Immature natural killer cell (primary cell): ENCODE measurements at places on chromosomes 12 and 14.

DNA sequence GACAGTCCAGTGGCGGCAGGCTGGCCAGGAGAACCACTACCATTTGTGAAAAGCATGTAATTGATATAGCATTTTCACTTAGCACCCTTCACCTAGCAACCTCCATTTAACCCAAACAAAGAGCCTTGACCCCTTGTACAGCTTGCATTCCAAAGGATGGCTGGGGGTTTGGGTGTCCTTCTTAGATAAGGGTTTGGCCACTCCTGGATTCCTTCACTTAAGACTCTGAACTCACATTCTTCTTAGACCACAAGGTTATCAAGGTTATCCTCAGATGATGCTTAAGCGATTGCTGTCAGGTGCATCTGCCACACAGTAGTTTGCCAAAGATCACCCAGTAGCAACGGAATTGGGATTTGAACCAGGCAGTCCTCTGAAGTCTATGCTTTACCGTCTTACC is 102.8 kb downstream of the ZNF664 start:
- no peak overlapping the region for H3K4me3 ChIP-seq
- H3K36me3 ChIP-seq: no peaks in the 10 kb centered on the region
- no peak overlapping the region for H3K27ac ChIP-seq

DNA sequence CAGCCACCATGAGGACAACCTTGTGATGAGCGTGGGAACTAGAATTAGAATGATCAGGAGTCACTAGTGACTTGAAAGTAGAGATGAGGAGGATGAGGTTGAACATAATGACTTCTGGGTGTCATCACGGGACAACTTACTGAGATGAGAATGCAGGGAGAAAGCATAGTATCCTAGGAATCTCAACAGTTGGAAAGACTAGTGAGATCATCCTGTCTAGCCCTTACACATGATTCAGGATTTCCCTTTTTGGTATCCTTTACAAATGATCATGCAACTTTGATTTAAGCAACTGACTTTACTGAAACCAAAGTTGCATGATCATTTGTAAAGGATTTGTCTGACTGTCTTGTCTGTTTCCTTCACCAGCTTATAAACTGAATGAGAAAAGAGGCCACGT is 51.8 kb upstream of the HIF1A start:
- H3K27ac ChIP-seq: no peak overlapping the region
- no peaks in the 10 kb centered on the region for H3K27me3 ChIP-seq
- H3K4me3 ChIP-seq: no peak overlapping the region
- no peaks in the 10 kb centered on the region for H3K4me1 ChIP-seq
- no peaks in the 10 kb centered on the region for H3K36me3 ChIP-seq

DNA sequence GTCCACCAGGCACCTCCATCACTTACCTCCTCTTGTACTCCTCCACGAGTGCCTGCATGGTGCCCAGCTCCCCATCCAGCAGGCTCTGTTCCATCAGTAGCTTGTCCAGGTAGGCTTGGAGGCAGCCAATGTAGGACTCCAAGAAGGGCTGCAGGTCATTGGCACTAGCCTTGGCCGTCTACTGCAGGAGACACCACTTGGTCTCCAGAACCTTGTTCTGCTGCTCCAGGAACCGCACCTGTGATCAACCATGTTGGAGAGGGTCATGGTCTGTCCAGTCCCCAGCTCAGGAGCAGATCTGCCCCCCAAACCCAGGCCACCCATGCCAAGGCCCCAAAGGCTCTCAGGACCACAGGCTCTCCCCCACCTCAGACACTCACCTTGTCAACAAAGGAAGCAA is 23.9 kb downstream of the KRT76 start:
- peaks cover 3% of the 10 kb centered on the region for H3K27me3 ChIP-seq
- DNase-seq: no peak
- H3K36me3 ChIP-seq: no peaks in the 10 kb centered on the region

DNA sequence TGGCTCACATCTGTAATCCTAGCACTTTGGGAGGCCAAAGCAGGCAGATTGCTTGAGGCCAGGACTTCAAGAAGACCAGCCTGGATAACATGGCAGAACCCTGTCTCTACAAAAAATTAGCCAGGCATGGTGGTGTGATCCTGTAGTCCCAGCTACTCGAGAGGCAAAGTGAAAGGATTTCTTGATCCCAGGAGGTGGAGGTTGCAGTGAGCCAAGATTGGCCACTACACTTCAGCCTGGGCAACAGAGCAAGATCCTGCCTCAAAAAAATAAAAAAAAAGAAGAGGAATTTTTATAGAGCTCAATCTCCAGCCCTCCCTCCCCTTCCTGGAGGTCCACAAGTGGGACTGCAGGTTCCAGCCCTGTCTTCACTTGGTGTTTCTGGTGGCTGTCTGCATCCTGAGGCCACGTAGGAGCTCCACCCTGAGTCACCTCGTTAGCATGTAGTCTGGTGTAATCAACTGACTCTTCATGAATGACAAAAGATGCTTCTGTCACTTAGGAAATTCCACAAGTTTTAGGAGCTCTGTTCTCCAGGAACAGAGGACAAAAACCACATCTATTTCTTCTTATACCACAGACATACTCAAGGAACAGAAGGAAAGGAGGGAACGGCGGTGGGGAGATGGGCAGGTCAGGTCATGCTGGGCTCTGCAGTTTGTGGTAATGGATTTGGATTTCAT is 16.2 kb downstream of the CCDC62 start:
- no peak for DNase-seq
- peaks cover 2% of the 10 kb centered on the region for H3K4me1 ChIP-seq
- no peak overlapping the region for H3K4me3 ChIP-seq
- H3K27ac ChIP-seq: no peak overlapping the region

- no peak overlapping the region for H3K27ac ChIP-seq
- no peaks in the 10 kb centered on the region for H3K36me3 ChIP-seq
- no peak overlapping the region for H3K4me3 ChIP-seq
- H3K27me3 ChIP-seq: no peaks in the 10 kb centered on the region
- no peak for DNase-seq
Measured at GRCh38 chr12:86435053-86435452, 178.9 kb upstream of the MGAT4C start.

GRCh38 chr14:105864116-105864515 is 337.7 kb downstream of the TMEM121 start:
- no peak overlapping the region for H3K4me3 ChIP-seq
- H3K36me3 ChIP-seq: no peaks in the 10 kb centered on the region
- peaks cover 27% of the 10 kb centered on the region for H3K4me1 ChIP-seq
- H3K27me3 ChIP-seq: peaks cover 9% of the 10 kb centered on the region
- no peak for DNase-seq

DNA sequence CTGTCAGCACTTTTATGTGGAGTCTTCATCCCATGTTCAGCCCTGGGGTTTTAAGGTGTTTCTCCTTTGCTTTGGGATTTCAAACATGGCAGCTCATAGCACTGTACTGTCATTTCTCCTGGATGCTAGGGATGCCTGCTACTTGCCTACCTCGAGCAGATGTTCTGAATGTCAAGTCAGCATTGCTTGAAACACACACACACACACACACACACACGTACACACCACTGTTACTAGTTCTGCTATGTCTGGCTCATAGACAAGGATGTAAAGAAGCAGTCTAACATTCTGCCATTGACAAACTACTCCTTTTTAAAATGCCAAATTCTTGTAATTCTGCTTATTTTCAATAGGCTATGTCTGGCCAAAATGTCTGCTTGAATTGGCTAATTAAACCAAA is 72.7 kb downstream of the SAMD4A start:
- H3K27me3 ChIP-seq: peaks cover 9% of the 10 kb centered on the region
- no peak overlapping the region for H3K4me3 ChIP-seq
- no peaks in the 10 kb centered on the region for H3K36me3 ChIP-seq
- no peak overlapping the region for H3K27ac ChIP-seq

DNA sequence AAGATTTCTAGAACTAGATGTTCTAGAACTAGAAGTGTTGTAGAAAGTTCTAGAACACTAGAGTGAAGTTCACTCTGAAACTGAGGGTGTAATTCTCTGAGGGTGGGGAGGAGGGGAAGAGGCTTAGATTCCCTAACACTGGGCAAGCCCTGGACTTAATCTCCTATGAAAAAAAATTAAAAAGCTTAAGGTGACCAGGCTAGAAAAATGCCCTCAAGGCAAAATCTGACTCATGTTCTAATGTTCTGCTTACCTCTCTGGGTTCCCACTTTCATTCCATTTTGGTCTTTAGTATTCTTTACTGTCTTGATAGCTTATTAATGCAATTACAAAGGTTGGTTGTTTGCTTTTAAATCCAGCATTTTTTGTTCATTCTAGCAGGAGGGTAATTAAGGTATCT is 101.5 kb downstream of the KICS2 start:
- H3K36me3 ChIP-seq: no peaks in the 10 kb centered on the region
- no peak overlapping the region for H3K4me3 ChIP-seq
- no peak for DNase-seq
- H3K4me1 ChIP-seq: no peaks in the 10 kb centered on the region
- no peak overlapping the region for H3K27ac ChIP-seq
- peaks cover 3% of the 10 kb centered on the region for H3K27me3 ChIP-seq

- H3K4me1 ChIP-seq: no peaks in the 10 kb centered on the region
- no peaks in the 10 kb centered on the region for H3K27me3 ChIP-seq
Measured at GRCh38 chr12:95674163-95674562, 116.4 kb downstream of the NTN4 start.

- H3K36me3 ChIP-seq: peaks cover 4% of the 10 kb centered on the region
- peak overlapping the region; percentile 83 for H3K4me3 ChIP-seq
- DNase-seq: peak; percentile 60
- H3K4me1 ChIP-seq: peaks cover 79% of the 10 kb centered on the region
- peaks cover 28% of the 10 kb centered on the region for H3K27me3 ChIP-seq
Measured at GRCh38 chr12:124457287-124458219, 109.9 kb downstream of the NCOR2 start.

- no peaks in the 10 kb centered on the region for H3K27me3 ChIP-seq
- H3K36me3 ChIP-seq: peaks cover 4% of the 10 kb centered on the region
- DNase-seq: no peak
- no peak overlapping the region for H3K4me3 ChIP-seq
- peaks cover 21% of the 10 kb centered on the region for H3K4me1 ChIP-seq
Measured at GRCh38 chr14:35250319-35250718, 41.9 kb upstream of the PSMA6 start.

GRCh38 chr14:89060191-89060590 is 235.7 kb downstream of the TTC8 start:
- H3K36me3 ChIP-seq: no peaks in the 10 kb centered on the region
- DNase-seq: no peak
- H3K4me1 ChIP-seq: no peaks in the 10 kb centered on the region
- no peak overlapping the region for H3K27ac ChIP-seq
- H3K4me3 ChIP-seq: no peak overlapping the region
- peaks cover 24% of the 10 kb centered on the region for H3K27me3 ChIP-seq

DNA sequence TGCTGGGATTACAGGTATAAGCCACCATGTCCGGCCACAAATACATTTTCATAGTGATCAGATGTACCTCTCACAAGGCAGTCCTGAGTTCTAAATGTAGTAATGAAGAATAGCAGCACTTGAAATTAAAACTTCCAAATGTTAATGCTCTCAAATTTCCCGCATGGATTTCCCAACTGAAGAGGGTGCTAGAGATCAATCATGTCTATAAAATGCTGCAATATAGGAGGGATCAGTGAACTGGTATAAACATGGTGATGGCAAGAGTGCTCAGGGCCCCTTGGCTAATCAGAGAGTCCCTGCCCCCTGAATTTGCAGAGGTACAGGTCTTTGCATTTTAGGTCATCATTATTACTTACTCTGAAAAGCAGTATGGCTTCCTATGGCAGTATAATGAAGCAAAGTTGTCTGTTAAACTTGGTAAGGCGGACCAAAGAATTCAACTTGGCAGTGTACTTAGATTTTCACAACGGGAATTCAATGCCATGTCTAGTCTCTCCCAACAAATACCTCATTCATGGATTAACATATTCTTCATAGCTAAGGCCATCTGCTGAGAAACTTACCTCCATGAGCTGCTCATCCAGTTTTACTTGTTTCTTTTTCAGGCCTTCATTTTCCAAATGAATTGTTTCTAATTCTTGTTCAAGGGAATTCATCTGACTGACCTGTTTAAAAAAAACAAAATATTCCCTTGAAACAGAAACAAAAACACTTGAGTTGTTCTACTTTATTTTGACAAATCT is 67.0 kb upstream of the SAV1 start:
- no peak for DNase-seq

GRCh38 chr12:108306506-108306905 is 32.6 kb downstream of the CMKLR1 start:
- peak overlapping the region; percentile 97 for H3K27ac ChIP-seq
- peaks cover 24% of the 10 kb centered on the region for H3K36me3 ChIP-seq
- H3K27me3 ChIP-seq: peaks cover 10% of the 10 kb centered on the region
- peaks cover 100% of the 10 kb centered on the region for H3K4me1 ChIP-seq

- H3K27me3 ChIP-seq: no peaks in the 10 kb centered on the region
- no peak overlapping the region for H3K27ac ChIP-seq
- no peaks in the 10 kb centered on the region for H3K4me1 ChIP-seq
Measured at GRCh38 chr14:79466938-79467527, 744.3 kb downstream of the DIO2 start.

DNA sequence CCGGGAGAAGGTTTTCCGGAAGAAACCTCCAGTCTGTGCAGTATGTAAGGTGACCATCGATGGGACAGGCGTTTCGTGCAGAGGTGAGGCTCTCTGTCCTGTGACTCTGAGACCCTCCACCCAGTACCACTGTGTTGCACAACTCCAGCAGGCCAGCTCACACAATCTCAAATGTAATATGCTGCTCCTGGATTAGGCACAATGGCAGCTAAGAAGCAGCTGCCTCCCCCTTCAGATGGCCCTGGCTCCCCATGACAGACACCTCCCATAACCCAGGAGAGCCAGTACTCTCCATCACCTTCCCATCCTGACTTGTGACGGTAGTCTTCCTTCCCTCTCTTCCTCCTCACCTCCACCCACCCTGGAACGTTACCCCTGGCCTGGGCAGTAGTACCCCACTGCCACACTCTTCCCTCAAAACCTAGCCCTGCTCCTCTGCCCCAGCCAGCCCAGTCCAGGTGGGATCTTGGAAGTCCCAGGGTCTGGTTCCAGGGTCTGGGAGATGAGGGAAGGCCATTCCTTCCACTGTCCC is 2.1 kb downstream of the TNS2 start:
- H3K4me3 ChIP-seq: no peak overlapping the region
- H3K27ac ChIP-seq: no peak overlapping the region
- H3K27me3 ChIP-seq: no peaks in the 10 kb centered on the region
- H3K36me3 ChIP-seq: no peaks in the 10 kb centered on the region
- no peak for DNase-seq

- DNase-seq: no peak
- no peak overlapping the region for H3K27ac ChIP-seq
- no peak overlapping the region for H3K4me3 ChIP-seq
Measured at GRCh38 chr12:59166457-59166856, 246.2 kb upstream of the LRIG3 start.

GRCh38 chr14:21090194-21090939 is 8.1 kb downstream of the ZNF219 start:
- H3K27me3 ChIP-seq: peaks cover 3% of the 10 kb centered on the region
- DNase-seq: no peak
- H3K27ac ChIP-seq: no peak overlapping the region
- no peaks in the 10 kb centered on the region for H3K36me3 ChIP-seq
- peaks cover 25% of the 10 kb centered on the region for H3K4me1 ChIP-seq
- no peak overlapping the region for H3K4me3 ChIP-seq

DNA sequence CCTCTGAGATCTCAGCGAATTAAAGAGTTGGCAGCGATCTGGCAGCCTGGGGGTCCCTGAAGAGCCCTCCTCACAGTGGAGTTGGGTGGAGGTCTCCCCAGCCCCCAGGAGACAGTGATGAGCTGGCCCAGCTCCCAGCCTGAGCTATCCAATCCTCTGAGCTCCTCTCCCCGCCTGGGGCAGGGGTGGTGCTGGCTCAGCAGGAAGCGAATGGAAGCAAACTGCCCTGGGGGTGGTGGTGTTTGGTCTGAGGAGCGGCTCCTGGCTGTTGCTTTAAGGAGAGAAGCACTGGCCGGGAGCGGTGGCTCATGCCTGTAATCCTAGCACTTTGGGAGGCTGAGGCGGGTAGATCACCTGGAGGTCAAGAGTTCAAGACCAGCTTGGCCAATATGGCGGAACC is 19.5 kb upstream of the MEG3 start:
- no peak overlapping the region for H3K27ac ChIP-seq
- no peak for DNase-seq
- H3K4me3 ChIP-seq: no peak overlapping the region
- H3K36me3 ChIP-seq: no peaks in the 10 kb centered on the region
